ENCODE measurements at places on chromosomes 2 and 18.

- no peak for DNase-seq
Observed at GRCh38 chr2:64000630-64001381, 18.4 kb downstream of the VPS54 start.

DNA sequence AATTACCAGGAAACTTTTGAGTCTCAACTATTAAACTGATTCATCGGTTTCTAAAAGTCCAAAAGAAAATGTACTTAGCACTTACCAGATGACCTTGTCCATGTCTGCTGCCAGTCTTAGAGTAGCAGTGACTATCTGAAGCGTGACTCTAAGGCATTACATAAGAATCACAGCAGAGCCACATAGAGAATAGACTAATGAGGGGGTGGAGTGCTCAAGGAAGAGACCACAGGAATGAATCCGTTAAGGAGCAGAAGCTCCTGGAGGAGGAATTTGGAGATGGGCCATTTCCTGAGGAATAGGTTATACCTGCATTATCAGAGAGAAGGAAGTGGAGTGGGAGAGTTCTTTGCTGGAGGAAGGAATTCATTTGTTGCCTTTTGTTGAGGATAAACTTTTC is 116.0 kb downstream of the MAP3K20 start:
- no peak for DNase-seq

GRCh38 chr2:178409261-178409660 is 41.7 kb downstream of the PRKRA start:
- DNase-seq: no peak

DNA sequence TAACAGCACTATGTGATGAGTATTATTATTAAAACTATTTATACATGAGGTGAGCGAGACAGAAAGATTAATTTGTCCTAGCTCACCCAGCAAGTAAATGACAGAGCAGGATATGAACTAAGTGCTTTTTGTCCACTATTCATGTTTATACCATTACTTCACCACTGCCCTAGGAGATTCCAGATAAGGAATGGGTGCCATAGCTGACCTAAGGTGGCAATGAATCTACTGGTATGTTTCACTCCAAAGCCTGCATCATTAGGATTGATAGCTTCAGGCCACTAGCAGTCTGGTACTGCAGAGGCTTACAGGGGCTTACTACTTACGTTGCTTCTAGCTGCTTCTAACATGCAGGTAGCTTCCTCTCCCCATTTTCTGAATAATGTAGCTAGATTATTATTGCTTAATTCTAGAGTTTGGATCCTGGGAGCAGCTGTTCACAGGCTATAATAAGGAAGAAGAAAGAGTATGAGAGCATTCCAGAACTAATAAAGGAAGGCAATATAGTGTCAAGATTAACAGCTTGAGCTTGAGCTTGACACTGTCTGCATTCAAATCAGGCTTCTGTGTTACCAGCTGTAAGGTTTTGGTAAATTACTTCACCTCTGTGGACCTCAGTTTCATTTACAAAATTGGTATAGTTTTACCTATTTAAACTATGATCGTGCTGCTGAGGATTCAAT is 153.7 kb downstream of the GALNT3 start:
- no peak for DNase-seq

DNA sequence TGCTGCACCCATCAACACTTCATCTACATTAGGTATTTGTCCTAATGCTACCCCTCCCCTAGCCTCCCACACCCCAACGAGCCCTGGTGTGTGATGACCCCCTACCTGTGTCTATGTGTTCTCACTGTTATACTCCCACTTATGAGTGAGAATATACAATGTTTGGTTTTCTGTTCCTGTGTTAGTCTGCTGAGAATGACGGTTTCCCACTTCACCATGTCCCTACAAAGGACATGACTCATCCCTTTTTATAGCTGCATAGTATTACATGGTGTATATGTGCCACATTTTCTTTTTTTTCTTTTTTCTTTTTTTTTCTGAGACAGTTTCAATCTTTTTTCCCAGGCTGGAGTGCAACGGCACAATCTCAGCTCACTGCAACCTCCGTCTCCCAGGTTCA is 284.1 kb upstream of the CYP26B1 start:
- no peak for DNase-seq

DNA sequence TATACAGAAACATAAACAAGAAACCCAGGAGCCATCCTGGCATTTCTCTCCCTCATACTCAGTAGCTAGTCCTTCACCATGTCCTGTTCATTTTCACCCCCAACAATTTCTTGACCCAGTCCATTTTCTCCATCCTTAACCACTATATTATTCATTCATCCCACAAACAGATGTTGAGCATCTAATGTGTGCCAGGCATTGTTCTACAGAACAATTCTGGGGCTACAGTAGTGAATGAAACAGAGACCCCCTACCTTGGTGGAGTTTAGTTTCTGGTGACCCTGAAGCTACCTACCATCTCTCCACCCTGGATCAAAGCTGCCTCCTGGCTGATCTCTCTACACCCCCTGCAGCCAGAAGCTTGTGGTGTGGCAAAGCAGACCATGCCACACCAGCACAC is 27.5 kb upstream of the BZW1 start:
- no peak for DNase-seq

- no peak for DNase-seq
Observed at GRCh38 chr2:29892585-29893259, 28.7 kb downstream of the ALK start.

GRCh38 chr2:202100176-202100575 is 27.1 kb downstream of the KIAA2012 start:
- DNase-seq: no peak

GRCh38 chr2:157231476-157231875 is 26.0 kb upstream of the GALNT5 start:
- DNase-seq: no peak

All from glutamatergic neuron (in vitro differentiated cells).